M059J (cell line): ENCODE measurements at places on chromosomes 5 and 9.

DNA sequence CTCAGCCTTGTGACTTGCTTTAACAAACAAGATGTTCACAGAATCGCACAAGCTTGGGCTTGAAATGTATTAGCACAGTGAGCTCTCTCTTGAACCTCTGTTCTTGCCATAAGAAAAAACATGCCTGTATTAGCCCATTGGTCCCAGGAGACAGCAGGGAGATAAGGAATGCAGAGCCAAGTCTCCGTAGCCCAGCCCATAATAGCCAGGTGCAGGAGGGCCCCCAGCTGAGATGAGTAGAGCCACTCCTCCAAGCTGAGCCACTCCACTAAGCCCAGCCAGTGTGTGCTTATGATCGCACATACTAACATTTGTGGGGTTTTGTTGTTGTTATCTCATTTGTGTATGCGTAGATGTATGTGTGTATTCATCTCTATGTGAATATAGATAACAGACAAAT is 21.6 kb upstream of the SVEP1 start:
- no peak for DNase-seq

GRCh38 chr5:75558981-75559632 is 47.4 kb downstream of the POLK start:
- DNase-seq, result no peak

GRCh38 chr5:113524927-113525326 is 11.4 kb downstream of the YTHDC2 start:
- DNase-seq, result no peak

DNA sequence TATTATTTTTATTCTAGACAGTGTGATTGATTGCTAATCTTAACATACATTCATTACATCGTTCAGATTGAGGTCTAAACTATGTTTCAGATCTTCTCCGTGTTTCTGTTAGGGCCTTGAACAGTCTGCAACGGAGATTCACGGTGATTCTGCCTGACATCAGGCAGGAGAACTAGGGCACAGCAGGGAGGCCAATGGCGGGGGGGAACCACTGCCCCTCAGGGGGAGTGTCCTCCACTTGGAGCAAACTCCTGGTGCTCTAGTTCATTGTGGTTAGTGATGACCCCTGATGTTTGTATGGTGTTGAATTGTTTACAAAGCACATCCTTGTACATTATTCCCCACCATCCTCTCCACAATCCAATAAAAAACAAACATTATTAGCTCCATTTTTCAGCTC is 173.5 kb downstream of the ZNF608 start:
- DNase-seq, result no peak

DNA sequence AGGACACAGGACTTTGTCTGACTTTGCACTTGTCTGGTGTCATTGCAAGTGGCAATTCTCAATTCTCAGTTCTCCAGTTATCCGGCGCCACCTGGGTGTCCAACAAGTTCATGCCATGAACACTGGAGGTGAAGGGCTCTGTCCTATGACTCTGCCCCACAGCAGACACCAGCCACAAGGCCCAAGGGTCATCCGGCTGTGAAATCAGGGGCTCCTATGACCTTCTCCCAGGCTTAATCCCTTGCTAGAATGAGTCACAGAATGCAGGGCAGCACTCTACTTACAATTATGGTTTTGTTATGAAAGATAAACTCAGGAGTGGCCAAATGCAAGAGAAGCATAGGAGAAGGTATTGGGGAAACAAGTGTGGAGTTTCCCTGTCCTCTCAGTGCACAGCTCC is 392.0 kb downstream of the GADD45G start:
- peak; percentile 34 for DNase-seq

- DNase-seq, result no peak
Measured at GRCh38 chr9:127059765-127060361, 62.6 kb downstream of the ANGPTL2 start.
